ENCODE measurements at places on chromosomes 5 and 9.

DNA sequence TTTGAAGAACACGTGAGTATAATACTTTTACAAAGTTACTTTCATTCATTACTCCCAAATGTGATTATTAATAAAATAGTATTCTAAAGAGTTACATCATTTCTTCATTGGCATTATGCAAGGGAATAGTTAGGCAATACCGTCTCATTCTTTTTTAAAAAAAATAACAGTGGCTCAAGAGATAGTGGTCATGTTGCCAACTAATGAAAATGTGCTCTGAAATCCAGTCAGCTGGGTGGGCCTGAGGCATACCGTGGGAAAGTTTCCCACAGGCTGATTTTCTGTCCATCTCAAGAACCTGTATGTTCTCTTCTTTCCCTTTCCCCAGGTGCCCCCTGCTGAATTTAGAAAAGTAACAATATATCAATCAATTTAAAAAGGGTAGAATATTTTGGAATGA is 40.8 kb upstream of the ROPN1L start:
- no peak for DNase-seq

DNA sequence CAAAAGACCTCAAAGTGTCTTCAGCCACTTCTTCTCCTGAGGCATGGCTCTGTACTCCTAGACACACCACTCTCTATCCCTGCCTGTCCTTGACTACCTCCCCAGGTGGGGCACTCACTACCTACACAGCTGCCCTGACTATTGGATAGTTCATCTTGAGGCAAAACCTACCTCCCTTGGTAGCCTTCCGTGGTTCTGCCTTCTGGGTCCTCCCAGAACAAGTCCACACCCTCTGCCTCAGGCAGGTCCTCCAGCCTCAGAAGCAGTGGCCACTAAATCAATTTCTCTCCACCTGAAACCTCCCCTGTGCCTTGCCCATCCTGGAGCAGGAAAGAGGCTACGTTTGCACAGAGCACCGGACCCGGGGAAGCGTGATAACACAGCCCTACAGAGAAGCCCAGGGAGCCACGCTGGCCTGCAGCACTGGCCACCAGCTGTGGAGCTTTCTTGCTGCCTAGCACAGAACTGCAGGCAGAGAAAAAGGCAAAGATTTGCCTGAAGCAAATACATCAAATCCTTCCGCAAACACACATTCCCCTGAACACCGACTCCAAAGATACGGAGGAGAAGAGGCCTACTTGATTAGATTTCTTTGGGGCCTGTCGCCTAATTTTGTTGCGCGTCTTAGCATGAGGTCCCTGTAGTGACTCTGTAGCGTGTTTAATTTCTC is 141.8 kb downstream of the C9orf50 start:
- DNase-seq: no peak

DNA sequence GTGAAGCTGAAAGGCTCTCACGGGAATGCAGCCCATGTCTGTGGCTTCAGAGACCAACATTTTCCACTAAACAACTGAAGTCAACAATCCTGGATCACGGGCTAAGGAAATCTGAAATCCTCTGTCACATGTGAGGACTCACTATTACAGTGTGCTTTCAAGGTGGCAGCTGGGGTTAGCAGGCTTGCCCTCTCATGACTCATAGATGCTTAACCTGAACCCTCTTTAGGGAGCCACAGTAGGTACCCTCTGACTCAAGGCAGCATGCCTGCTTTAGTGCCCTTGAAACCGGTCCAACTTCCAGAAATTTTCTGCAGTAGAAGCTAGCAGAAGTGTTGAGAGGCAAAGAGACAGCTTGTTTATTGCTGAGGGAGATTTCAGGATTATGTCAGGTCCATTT is 232.5 kb downstream of the GABRB2 start:
- no peak for DNase-seq

DNA sequence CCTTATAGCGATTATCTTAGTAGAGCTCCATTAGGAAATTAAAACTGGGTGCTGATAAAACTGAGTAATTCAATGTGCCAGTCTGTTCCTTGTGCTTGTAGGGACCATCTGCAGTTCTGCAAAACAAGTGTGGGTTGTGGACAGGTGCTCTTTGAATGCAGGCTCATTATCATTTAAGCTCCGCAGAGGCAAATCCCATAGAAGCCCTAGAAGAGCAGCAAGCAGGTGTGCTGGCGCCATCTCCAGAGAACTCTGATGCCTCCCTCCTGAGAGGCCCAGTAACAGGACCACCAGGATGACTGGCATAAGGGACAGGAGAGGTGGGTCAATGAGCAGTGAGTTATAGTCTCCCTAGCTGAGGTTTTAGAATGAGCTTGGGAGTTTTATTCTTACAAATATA is 1342.4 kb upstream of the DMAC1 start:
- DNase-seq: no peak

DNA sequence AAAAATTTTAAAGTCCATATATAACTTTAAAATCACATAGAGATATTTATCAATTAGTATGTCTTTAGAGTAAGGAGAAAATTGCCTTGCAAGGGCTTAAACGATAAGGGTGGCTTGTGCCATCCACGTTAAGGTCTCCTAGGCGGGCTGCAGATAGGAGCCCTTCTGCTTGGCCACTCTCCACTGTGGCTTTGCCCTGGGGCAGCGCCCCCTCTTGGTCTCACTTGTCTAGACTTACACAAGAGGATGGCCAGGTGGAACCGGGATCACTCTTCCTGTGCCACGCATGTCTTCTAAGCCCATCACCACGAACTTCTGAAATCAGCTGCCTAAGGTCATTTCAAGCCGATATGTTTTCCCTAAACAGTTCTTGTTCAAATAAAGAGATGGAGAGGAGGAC is 2.9 kb downstream of the FPGS start:
- DNase-seq: peak; percentile 9

DNA sequence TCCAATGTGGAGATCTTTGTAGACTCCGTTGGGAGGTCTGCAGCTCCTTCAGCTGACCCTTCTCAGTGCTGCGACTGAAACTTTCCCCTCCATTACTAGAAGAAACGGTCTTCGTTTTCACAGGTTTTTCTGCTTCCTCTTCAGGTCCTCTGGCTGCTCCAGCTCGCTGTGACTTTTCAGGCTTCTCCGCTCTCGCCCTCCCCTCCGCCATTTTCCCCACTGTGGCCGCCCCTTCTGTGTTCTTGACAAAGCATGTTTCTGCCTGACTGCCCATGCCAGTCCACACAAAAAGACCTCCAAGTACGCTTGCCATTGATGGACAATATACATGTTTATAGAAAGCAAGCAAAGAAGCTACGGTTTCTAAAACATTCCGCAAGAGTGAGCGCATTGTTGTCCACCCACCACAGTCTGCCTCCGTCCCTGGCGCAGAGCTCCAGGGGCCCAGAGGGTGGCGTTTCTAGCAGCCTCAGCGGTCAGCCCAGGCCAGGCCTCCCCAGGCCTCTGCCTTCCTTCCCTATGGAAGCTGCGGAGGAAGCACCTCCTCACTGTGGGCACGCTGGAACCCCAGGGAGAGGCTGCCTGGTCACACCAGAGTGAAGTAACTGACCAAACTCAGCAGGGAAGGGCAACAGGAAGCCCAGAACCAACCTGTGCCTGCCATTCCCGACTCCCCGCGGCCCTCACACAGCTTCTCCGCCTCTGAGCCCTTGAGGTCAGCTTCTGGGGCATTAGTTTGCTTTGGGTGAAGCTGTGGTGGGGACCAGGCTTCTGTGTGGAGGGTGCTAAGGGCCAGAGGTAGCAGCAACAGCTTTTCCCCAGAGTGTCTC is 19.9 kb upstream of the S1PR3 start:
- no peak for DNase-seq

- no peak for DNase-seq
These were observed 60.1 kb downstream of the CDH18 start for GRCh38 chr5:19927919-19928318.

DNA sequence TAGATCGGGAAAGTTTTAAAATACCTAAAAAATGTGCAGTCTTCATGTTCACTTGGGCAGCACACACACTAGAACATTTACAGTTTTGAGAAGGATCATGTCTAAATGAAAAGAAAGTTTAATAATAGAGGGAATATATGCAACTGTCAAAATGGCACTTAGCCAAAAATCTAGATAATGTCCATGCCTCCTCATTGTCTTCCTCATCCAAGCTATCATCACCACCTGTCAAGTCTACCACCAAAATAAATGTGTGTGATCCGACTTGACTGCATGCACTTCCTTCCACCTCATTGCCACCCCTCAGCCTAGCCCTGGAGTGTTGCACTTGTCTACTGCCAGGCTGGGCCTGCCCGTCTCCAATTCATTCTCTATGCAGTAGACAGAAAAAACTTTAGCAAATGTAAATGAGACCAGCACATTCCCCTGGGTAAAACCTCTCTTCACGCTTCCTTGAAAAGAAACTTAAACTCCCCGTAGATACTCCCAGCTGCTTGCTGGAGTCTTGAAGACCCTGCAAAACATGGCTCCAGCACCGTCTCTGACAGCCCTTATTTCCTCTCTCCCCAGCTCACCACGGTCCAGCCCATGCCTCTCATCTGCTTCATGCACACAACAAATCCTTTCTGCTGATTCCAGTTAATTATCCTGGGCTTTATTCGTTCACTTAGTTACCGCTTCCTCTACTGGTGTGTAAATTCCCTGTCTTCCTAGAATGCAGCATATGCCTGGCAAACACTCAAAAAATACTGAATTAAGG is 66.9 kb downstream of the FANCC start:
- DNase-seq: no peak

GRCh38 chr5:179292681-179293635 is 52.3 kb downstream of the ADAMTS2 start:
- no peak for DNase-seq

GRCh38 chr5:37738057-37738691 is 101.7 kb downstream of the GDNF start:
- DNase-seq: peak; percentile 35

DNA sequence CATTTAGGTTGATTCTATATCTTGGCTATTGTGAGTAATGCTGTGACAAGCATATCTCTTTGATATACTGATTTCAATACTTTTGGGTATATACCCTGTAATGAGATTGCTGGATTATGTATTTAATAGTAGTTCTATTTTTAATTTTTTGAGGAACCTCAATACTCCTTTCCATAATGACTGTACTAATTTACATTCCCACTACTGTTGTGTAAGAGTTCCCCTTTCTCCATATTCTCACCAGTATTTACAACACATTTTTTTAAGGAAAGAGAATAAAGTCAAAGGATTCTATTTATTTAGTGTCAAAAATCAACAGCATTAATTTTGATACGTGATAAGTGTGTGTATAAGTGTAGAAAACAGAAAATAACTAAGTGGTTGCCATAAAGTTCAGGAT is 356.4 kb upstream of the EDIL3 start:
- DNase-seq: no peak

GRCh38 chr5:132022737-132023136 is 11.3 kb upstream of the ACSL6 start:
- DNase-seq: no peak

- DNase-seq: no peak
These were observed 173.1 kb downstream of the YTHDC2 start for GRCh38 chr5:113686599-113686998.

GRCh38 chr9:123312306-123312877 is 43.6 kb upstream of the CRB2 start:
- DNase-seq: no peak

DNA sequence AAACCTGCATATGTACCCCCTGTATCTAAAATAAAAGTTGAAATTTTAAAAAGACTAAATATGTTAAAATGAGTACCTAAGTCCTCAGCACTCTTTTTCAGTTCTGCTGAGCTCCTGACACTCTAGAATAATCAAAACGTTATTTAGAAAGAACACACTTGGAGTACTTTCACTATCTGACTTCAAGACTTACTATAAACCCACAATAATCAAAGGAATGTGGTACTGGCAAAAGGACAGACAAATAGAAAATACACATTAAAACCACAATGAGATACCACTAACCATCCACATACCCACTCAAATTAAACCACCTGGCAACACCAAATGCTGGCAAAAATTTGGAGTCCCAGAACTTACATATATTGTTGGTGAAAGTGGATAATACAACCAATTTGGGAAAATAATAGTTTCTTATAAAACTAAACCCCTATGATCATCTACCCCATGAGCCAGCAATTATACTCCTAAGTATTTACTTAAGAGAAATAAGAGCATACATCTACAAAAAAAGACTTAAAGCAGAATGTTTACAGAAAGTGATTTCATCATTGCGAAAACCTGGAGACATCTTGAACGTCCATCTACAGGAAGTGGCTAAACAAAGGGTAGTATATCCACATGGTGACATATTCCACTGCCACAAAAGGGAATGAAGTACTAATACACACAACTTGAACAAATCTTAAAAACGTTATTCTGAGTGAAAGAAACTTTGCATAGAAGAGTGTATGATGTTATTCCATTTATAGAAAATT is 12.8 kb upstream of the PRSS3 start:
- no peak for DNase-seq

GRCh38 chr9:93452710-93453046 is 703 bp downstream of the FAM120AOS start:
- no peak for DNase-seq

- no peak for DNase-seq
These were observed 69.6 kb downstream of the ADAMTSL1 start for GRCh38 chr9:18543406-18544192.

- DNase-seq: no peak
These were observed 54.3 kb downstream of the FAM81B start for GRCh38 chr5:95445442-95445841.

DNA sequence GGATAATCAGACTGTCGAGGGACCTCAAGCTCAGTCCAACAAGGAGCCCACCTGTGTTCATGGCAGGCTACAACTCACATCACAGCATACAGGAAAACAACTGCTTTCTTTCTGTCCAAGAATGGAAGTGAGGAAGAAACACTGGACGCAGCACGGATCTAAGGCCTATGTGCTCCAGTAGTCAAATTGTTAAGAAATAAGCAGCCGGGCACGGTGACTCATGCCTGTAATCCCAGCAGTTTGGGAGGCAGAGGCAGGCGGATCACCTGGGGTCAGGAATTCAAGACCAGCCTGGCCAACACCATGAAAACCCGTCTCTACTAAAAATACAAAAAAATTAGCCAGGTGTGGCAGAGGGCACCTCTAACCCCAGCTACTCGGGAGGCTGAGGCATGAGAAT is 427.8 kb downstream of the BNC2 start:
- DNase-seq: no peak

DNA sequence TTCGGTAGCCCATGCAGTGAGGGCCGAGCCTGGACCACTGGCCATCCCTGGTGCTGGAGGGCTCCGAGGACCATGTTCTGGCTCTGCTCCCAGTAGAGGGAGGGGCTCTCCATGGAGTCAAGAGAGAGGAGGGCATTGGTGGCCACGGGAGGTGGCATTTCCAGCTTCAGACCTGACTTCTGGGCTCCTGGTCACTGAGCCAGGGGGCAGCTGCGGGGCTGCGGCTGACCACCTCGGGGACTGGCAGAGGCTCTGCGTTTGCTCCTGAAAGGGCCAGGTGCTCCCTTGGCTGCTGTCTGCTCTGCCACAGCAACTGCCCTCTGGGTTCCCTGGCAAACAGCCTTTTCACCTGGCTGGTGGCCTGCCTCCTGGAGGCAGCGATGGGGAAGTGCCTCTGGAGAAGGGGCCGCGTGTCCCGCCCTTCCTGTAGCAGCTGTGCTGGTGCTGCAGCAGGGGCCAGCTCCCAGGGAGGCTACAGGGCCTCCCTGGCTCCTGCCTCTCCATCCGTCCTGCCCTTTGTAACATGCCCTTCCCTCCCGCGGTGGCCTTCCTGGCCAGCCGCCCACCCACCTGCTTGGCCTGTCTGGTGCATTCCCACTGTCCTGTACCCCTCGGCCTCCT is 144.6 kb downstream of the CACNA1B start:
- no peak for DNase-seq

GRCh38 chr9:114283551-114284111 is 39.3 kb upstream of the ORM1 start:
- DNase-seq: no peak

GRCh38 chr5:22751536-22751935 is 101.6 kb downstream of the CDH12 start:
- no peak for DNase-seq
